ENCODE measurements at places on chromosomes 5 and 9. TPM values are rescaled to one million over a fixed set of nuclear protein-coding genes. Genes with fewer than 3 reads are reported as not detected.

Gene TUSC1
- total RNA-seq: 15.4 TPM

Gene CCNH
- 55.6 TPM for total RNA-seq

Gene COL5A1
- total RNA-seq: 10.9 TPM

Gene RNF183
- total RNA-seq: not detected

Gene LCN15
- total RNA-seq: 1.4 TPM

Gene ASB6
- 10.2 TPM for total RNA-seq

Gene TLR4
- 13.4 TPM for total RNA-seq

- DNase-seq: no peak
- peaks cover 13% of the 10 kb centered on the region for H3K4me1 ChIP-seq
- H3K27me3 ChIP-seq: no peaks in the 10 kb centered on the region
- no peak overlapping the region for H3K27ac ChIP-seq
- H3K36me3 ChIP-seq: no peaks in the 10 kb centered on the region
- H3K4me3 ChIP-seq: peak overlapping the region; percentile 31
Measured at GRCh38 chr5:93570294-93571113, 10.5 kb downstream of the NR2F1-AS1 start.

DNA sequence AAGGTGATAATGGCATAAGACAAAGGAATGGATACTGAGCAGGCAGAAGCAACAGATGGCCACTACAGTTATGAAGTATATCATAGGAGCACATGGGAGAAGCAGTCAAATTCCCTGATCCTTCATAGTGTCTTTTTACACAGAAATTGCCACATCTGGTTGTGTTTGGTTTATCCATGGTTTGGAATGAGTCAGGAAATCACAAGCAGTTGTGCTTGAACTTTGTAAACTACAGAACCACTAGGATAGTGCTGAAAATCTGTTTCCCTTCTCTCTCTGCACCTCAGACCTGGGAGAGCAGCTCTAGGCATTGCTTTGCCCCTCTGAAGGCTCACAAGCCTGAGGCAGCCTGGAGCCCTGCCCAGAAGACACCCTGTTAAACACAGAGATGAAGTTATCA is 134.0 kb downstream of the DMRT2 start:
- H3K27me3 ChIP-seq: no peaks in the 10 kb centered on the region
- no peak overlapping the region for H3K4me3 ChIP-seq
- H3K4me1 ChIP-seq: no peaks in the 10 kb centered on the region
- H3K27ac ChIP-seq: no peak overlapping the region

DNA sequence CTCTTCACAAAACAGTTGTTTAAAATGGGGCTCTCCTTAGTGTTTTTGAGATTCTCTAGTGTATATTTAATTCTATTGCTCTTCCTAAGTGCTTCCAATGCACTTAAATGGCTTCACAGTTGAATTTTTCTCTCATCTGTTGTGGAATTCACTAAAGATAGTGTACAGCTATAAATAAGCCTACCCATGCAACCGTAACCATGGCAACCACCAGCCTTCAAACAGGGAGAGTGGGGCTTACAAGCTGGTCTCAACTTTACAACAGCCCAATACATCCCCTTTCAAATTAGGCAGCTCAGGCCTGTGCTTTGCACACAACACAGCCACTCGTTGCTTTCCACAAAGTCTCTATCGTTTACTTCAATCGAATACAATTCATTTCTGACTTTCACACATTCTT is 144.0 kb upstream of the PLPPR1 start:
- H3K27me3 ChIP-seq: no peaks in the 10 kb centered on the region
- no peak overlapping the region for H3K27ac ChIP-seq
- H3K4me3 ChIP-seq: no peak overlapping the region
- no peaks in the 10 kb centered on the region for H3K36me3 ChIP-seq
- no peaks in the 10 kb centered on the region for H3K4me1 ChIP-seq
- DNase-seq: no peak

DNA sequence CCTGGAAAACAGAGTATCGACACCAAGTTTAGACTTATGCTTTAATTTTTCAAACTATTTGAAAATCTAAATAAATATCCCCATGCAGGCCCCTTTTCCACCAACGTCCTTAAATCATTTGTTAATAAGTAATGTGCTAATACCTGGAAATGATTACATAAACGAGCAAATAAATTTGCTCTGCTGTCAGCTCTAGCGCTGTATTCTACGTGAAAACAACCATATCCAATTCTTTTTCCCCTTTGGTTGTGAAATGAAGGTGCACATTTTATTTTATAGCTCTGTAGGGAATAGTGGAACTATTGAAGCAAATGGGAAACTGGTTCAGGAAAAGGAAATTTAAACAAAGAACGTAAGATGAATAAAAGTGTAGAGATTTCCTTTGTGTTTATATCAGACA is 137.7 kb upstream of the ZNF608 start:
- no peaks in the 10 kb centered on the region for H3K27me3 ChIP-seq
- DNase-seq: no peak
- H3K36me3 ChIP-seq: no peaks in the 10 kb centered on the region
- no peaks in the 10 kb centered on the region for H3K4me1 ChIP-seq
- no peak overlapping the region for H3K4me3 ChIP-seq

DNA sequence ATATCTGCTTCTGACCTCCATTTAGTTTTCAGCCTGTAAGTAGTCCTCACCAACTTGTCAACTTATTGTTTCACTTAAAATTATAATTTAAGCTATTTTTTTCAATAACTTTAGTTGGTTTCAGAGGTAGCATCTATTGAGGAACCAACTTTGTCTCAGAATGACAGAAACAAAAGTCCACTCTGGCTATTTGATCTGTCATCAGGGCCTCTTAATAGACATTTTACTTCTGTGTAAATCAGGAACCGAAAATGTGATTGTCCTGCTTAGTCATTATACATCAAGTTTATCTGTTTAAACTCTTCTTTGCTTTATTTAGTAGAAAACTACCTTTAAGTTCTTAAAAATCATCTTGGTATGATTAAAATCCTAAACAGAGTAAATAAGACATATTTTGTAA is 820.8 kb upstream of the EDIL3 start:
- no peaks in the 10 kb centered on the region for H3K36me3 ChIP-seq
- no peaks in the 10 kb centered on the region for H3K4me1 ChIP-seq
- H3K4me3 ChIP-seq: no peak overlapping the region
- no peak for DNase-seq
- H3K27ac ChIP-seq: no peak overlapping the region

- no peaks in the 10 kb centered on the region for H3K27me3 ChIP-seq
- peaks cover 52% of the 10 kb centered on the region for H3K36me3 ChIP-seq
- H3K4me1 ChIP-seq: no peaks in the 10 kb centered on the region
Measured at GRCh38 chr5:80453366-80453765, 34.5 kb upstream of the FAM151B start.

DNA sequence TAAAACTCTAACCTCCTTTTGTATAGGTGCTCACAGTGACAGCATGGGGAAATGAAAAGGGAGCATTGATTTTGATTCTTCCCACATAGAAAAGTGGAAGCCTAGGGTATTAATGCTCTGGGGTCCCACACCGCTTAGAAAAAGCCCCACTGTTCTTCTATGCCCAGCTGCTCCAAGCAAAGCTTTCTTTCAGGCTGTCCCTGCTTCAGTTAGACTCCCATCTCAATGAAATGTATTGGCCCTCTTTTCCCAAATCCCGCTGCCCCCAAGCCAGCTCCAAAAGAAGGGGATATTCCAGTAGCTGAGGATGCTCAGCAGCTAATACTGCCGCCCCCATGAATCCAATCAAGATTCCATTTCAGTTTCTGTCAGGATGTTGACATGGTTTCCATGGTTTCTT is 17.0 kb upstream of the CREBRF start:
- H3K27me3 ChIP-seq: no peaks in the 10 kb centered on the region
- no peaks in the 10 kb centered on the region for H3K4me1 ChIP-seq
- H3K4me3 ChIP-seq: no peak overlapping the region
- peaks cover 17% of the 10 kb centered on the region for H3K36me3 ChIP-seq
- no peak for DNase-seq

DNA sequence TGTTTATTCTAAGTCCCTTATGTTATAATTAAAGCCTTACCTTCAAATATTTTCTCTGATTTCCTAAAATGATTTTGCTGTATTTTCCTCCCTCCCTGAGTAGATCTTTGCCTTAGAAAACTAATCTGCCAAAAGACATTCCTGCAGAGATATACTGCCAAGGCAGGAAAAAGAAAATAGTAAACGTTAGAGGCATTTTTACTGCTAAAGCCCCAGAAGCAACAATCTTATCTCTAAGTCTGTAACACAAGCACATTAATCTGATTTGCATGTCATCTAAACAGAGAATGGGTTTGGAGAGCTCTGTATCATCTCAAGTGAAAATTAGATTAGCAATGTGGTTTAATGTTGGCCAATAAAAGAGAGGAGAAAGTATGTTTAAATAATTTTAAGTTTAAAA is 847.7 kb downstream of the MAT2B start:
- H3K4me1 ChIP-seq: no peaks in the 10 kb centered on the region
- H3K27ac ChIP-seq: no peak overlapping the region
- DNase-seq: no peak
- no peaks in the 10 kb centered on the region for H3K27me3 ChIP-seq

GRCh38 chr9:98829766-98830165 is 22.3 kb downstream of the GALNT12 start:
- H3K4me3 ChIP-seq: no peak overlapping the region
- H3K27ac ChIP-seq: no peak overlapping the region
- no peak for DNase-seq
- H3K4me1 ChIP-seq: no peaks in the 10 kb centered on the region
- no peaks in the 10 kb centered on the region for H3K27me3 ChIP-seq

DNA sequence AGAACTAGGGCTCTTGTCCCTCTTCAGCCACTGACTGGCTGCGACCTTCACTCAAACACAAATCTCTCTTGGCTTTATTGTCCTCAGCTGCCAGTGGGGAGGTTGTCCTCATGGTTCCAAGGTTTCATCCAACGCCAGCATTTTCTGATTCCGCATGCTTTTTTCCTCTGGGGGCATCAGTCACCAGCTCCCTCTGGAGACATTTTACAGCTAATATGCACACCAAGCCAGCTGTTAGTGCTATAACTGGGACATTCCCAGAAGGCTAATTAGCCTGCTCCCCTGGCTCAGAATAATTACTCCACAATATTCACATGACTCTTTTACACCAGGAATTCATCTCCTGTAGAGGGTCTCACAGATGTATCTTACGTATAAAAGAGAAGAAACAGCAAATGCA is 193.6 kb upstream of the ANKRD55 start:
- H3K36me3 ChIP-seq: no peaks in the 10 kb centered on the region
- no peak overlapping the region for H3K4me3 ChIP-seq
- H3K27ac ChIP-seq: no peak overlapping the region

- no peak overlapping the region for H3K4me3 ChIP-seq
- H3K4me1 ChIP-seq: no peaks in the 10 kb centered on the region
- no peaks in the 10 kb centered on the region for H3K27me3 ChIP-seq
- H3K27ac ChIP-seq: no peak overlapping the region
- no peaks in the 10 kb centered on the region for H3K36me3 ChIP-seq
Measured at GRCh38 chr5:166936351-166936750, 1355.1 kb upstream of the WWC1 start.

- no peaks in the 10 kb centered on the region for H3K4me1 ChIP-seq
- no peak for DNase-seq
- no peaks in the 10 kb centered on the region for H3K36me3 ChIP-seq
- no peak overlapping the region for H3K4me3 ChIP-seq
- no peaks in the 10 kb centered on the region for H3K27me3 ChIP-seq
Measured at GRCh38 chr5:18972177-18972576, 1015.8 kb downstream of the CDH18 start.

DNA sequence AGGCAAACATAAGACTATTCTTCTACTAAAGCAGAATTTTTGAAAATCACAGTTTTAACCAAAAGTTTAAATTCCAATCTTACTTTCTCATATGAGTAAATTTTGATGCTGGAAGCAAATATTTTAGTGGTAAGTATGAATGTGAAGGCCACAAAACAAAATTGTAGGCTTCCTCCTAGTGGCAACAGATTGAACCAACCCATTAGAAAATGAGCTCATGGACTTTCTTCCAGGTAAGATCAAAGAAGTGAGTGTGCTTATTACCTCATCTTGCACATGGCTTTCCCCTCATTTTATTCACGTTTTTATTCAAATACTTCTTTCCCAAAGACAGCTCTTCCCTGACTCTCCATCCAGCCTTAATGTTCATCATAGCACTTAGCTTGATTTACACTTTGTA is 16.5 kb upstream of the RLN2 start:
- H3K27ac ChIP-seq: no peak overlapping the region
- H3K36me3 ChIP-seq: no peaks in the 10 kb centered on the region
- H3K27me3 ChIP-seq: no peaks in the 10 kb centered on the region
- H3K4me3 ChIP-seq: no peak overlapping the region
- no peak for DNase-seq
- no peaks in the 10 kb centered on the region for H3K4me1 ChIP-seq

- H3K4me1 ChIP-seq: peaks cover 42% of the 10 kb centered on the region
- no peaks in the 10 kb centered on the region for H3K27me3 ChIP-seq
- DNase-seq: no peak
Measured at GRCh38 chr5:157387683-157388093, 72.3 kb upstream of the NIPAL4 start.

DNA sequence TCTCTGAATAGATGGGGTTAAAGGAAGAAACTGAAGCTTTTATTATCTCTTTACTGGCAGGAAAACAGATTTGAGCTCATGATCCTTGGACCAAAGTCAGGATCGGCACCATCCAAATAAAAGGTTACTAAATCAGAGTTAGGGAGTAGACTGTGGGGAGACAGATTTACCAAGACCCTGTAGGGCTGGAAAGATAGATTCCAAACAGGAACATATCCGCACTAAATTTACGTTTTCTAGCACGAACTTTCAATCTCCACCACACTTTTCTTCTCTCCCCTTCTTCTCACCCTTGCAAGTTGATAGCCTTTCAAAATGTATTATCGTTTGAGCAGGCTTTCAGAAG is 120.0 kb upstream of the HMHB1 start:
- no peak for DNase-seq
- H3K4me1 ChIP-seq: no peaks in the 10 kb centered on the region
- H3K36me3 ChIP-seq: no peaks in the 10 kb centered on the region
- no peak overlapping the region for H3K27ac ChIP-seq
- no peaks in the 10 kb centered on the region for H3K27me3 ChIP-seq
- no peak overlapping the region for H3K4me3 ChIP-seq

DNA sequence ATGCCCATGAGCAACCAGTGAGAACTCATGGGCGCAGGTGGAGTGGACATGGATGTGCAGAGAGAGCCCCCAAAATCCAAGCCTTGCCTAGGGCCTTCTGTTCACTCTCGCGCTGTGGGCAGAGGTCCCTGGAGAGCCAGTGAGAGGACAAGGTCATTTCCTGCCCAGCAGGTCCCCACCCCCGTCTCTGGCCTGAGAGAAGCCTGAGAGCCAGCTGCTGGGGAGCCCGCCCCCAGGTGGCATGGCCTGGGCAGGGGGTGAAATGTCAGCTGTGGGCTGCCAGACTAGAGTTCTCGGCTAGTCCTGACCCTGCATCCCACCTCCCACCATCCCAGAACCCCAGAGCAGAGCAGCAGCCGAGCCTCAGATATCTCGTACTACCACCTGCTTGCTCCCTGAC is 85.3 kb downstream of the BARX1 start:
- no peaks in the 10 kb centered on the region for H3K36me3 ChIP-seq
- H3K4me3 ChIP-seq: no peak overlapping the region
- DNase-seq: no peak
- H3K4me1 ChIP-seq: no peaks in the 10 kb centered on the region
- H3K27me3 ChIP-seq: no peaks in the 10 kb centered on the region

DNA sequence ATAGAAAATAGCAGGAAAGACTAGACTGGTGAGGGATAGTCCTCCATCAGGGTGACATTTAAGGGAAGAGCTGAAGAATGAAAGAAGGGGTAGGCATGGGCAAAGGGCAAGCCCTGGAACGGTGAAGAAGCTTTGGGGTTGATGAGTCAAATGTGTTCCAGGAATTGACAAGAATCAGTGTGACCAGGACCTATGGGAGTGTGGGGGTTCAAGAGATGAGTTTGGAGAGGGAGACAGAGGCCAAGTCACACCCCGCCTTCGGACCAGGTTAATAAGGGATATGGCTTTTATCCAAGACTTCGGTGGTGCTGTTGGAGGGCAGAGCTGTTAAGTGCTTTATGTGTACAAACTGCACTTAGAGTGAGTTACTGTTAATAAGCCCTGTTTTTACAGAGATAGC is 920 bp downstream of the PMPCA start:
- peaks cover 54% of the 10 kb centered on the region for H3K36me3 ChIP-seq
- peaks cover 29% of the 10 kb centered on the region for H3K4me1 ChIP-seq
- H3K27ac ChIP-seq: no peak overlapping the region
- H3K27me3 ChIP-seq: no peaks in the 10 kb centered on the region

Measured in right atrium auricular region (tissue), 2 donors.